Neural progenitor cell (in vitro differentiated cells): ENCODE measurements at places on chromosomes 3 and 15. TPM values are rescaled to one million over a fixed set of nuclear protein-coding genes. Genes with fewer than 3 reads are reported as not detected.

DNA sequence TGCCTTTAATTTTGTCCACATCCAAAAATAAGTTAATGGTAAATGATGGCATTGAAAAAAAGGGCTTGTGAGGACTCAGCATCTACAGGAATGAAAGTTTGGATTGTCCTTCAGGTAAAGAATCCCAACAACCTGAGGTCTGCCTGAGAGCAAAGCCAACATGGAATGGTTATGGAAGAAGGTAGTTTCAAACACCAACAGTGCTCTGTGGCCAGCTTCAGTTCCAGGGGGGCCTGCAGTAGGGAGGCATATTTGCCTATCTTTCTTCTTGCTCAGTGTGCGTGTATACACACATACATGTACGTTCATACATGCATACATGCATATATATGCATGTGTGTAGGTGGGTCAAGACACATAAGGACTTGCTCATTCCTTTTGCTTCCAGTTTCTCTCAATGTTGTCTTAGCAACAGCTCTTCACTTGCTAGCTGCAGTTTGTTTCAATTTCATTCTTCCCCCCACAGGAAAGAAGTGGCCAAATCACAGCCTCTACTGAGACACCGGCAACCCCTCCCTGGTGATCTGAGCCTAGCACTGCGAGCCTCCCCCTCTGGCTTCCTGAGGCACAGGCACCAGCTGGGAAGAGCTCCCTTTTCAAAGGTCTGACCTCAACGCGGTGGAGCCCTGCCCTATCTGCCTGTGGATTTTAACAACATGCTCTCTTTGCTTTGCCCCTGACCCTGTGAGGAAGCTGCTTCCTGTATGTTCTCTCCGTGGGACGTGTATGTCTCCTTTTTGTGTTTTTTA lies 146.2 kb downstream of the KLF13 start:
- H3K36me3 ChIP-seq = no peaks in the 10 kb centered on the region
- H3K27ac ChIP-seq = no peak overlapping the region

CLDN11 gene
- 1.6 and 2.0 TPM in 2 replicates for total RNA-seq

GRCh38 chr3:133933097-133934024 lies 37.7 kb upstream of the RAB6B start:
- no peak for DNase-seq
- no peaks in the 10 kb centered on the region for H3K4me1 ChIP-seq
- no peak overlapping the region for H3K4me3 ChIP-seq
- peaks cover 12% of the 10 kb centered on the region for H3K27me3 ChIP-seq

DNA sequence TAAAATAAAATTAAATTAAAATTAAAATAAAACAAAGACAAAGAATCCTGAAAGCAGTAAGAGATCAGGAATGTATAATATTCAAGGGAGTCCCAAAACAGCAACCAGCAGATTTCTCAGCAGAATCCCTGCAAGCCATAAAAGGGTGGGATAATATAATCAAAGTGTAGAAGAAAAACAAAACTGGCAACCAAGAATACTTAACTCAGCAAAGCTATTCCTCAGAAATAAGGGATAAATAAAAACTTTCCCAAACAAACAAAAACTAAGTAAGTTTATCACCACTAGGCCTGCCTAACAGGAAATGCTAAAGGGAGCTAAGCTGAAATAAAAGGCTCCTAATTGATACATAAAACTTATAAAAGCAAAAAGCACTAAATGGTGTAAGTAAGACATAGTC lies 29.8 kb downstream of the THBS1 start:
- no peaks in the 10 kb centered on the region for H3K36me3 ChIP-seq
- no peak overlapping the region for H3K4me3 ChIP-seq
- no peak overlapping the region for H3K27ac ChIP-seq

DNA sequence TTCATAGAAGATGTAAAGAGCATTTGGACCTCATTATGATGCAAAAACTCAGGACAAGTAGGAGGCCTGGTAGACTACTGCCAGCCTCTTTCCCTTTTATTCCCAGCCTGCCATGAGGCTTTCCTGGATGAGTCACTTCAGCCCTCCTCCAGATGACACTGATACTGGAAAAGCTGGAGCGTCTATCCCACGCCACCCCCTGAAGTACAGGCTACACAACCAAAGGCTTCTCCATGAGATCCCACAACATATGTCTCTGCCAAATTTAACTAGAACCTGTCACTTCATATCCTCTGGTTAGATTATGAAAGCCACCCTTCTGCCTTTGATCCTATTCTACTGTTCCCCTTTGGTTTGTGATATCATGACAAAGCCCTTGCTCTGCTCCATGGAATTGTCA lies 56.1 kb upstream of the CPNE4 start:
- H3K36me3 ChIP-seq = no peaks in the 10 kb centered on the region
- no peak for DNase-seq
- no peaks in the 10 kb centered on the region for H3K27me3 ChIP-seq
- no peaks in the 10 kb centered on the region for H3K4me1 ChIP-seq

MINAR1 gene
- total RNA-seq = 0.87 and 1.5 TPM in 2 replicates

CAMKV gene
- total RNA-seq = 10.8 and 12.1 TPM in 2 replicates

- no peaks in the 10 kb centered on the region for H3K36me3 ChIP-seq
- no peak overlapping the region for H3K27ac ChIP-seq
- no peak for DNase-seq
- peaks cover 5% of the 10 kb centered on the region for H3K4me1 ChIP-seq
Measured at GRCh38 chr3:134295930-134296329, 45.3 kb upstream of the RYK start.
